ENCODE measurements at places on chromosomes 1 and 21.

DNA sequence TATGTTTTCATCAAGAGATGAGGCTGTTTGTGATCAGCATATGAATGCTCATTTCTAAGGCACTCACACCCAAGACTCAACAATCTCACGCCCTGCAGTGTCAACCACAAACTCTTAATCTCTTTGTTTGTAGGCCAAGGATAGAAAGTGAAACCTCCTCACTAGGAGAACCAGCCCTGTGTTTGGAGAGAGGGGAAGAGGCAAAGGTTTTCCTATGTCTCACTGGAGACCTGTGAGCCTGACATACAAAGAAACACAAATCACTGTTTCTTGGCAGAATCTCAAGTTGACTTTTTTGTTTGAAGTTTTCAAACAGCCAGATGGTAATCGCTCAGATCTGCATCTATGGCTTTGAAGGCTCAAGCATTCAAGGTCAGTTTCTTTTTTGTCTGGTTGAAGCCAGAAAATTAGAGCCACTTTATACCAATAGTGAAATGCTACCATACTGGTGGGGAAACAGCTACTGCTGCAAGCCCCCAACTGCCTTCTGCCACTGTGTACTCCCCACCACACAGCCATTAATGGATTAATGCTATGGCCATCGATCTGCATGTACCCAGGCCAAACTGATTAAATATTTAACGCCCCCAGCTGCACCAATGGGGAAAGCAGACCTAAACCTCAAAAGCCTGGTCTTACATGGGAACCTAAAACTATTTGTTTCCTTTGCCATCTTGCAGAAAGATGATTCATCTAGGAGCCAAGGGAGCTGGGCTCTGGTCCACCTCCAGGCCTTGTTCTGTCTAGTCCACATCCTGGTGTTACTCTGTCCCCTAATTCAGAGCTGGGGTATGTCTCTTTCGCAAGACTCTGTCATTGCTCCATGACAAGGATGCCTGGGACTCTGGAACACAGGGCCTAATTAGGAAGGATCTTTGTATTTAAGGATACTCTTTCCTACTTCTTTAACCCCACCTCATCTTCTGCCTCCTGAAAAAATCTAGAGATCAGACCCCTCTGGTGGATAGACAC lies 16.3 kb downstream of the PDZK1 start:
- DNase-seq, result no peak

- DNase-seq, result no peak
Observed at GRCh38 chr1:19361611-19362147, 49.6 kb downstream of the SLC66A1 start.

DNA sequence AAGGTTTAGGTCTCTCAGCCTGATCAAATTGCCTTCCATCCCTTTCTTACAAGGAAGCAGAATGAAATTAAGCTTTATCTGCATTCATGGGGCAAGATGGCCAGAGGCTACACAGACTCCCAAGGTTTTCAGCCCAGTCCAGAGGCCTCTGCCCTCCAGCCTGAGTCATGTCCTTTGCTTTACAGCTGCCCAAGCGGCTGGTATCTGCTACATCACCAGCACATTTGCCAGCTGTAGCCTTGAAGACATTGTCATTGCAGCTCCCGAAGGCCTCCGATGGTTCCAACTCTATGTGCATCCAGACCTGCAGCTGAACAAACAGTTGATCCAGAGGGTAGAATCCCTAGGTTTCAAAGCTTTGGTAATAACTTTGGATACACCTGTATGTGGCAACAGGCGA lies 16.0 kb downstream of the HAO2 start:
- no peak for DNase-seq

DNA sequence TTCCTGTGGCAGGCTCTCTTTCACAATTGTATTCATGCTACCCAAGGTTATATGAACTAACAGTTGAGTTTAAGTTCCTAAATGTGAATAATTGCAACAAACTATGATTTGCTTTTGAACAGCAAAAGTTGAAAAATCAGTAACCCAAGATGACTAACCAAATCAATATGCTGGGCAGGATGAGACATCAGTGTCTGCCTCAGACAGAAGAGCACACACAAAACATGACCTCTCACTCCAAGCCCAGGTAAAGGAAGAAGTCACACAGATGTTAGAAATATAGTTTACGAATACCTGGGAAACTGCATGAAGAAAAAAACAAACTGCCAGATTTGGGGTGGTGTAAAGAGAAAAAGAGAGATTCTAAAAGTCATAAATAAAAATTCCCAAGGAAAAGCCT lies 3.5 kb downstream of the OR2L13 start:
- DNase-seq, result no peak

GRCh38 chr1:234504969-234505768 lies 26.2 kb upstream of the TARBP1 start:
- no peak for DNase-seq

DNA sequence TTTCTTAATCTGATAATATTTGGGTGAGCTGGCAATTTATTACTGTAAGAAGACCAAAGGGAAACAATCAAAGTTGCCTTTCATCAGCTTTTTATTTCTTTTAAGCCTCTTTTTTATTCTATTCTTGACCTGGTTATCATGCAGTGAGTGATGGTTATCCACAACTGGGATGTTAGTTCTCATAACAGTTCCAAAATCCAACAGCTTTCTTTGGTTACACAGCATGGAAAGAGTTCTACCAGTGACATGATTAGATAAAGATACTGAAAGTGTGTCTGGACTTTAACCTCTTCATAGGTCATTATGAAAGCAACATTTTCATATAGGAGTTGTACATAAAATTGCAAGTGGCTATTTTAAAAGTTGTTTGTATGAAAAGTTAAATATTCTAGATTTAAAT lies 163.0 kb downstream of the SYT2 start:
- no peak for DNase-seq

- DNase-seq, result no peak
Observed at GRCh38 chr1:170836141-170836540, 99.2 kb upstream of the MROH9 start.

- DNase-seq, result no peak
Observed at GRCh38 chr1:199794105-199794863, 233.2 kb upstream of the NR5A2 start.

DNA sequence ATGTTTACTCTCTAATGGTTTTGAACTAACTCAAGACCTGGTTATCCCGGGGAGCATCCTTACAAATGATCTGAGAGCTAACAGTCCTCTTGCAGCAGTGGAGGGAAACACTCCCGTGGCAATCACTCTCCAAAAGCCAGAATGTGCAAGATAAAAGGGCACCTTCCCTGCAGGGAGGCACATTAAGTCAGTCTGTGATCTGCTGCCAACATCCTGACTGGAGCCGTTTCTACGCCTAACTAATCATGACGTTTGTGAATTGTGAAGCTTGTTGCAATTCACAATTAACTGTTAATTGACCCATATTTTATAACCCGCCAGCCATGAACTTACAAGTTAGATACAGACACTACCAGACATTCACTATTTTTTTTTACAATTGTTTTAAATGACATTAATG lies 52.1 kb upstream of the LGALS8 start:
- no peak for DNase-seq

- DNase-seq, result no peak
Observed at GRCh38 chr1:187951817-187952216, 1123.1 kb downstream of the PLA2G4A start.

- DNase-seq, result no peak
Observed at GRCh38 chr1:40435471-40435870, 14.8 kb upstream of the ZFP69B start.

GRCh38 chr1:34918977-34919561 lies 10.4 kb downstream of the DLGAP3 start:
- DNase-seq, result no peak

GRCh38 chr1:33007190-33008050 lies 29.3 kb downstream of the AK2 start:
- peak; percentile 64 for DNase-seq

DNA sequence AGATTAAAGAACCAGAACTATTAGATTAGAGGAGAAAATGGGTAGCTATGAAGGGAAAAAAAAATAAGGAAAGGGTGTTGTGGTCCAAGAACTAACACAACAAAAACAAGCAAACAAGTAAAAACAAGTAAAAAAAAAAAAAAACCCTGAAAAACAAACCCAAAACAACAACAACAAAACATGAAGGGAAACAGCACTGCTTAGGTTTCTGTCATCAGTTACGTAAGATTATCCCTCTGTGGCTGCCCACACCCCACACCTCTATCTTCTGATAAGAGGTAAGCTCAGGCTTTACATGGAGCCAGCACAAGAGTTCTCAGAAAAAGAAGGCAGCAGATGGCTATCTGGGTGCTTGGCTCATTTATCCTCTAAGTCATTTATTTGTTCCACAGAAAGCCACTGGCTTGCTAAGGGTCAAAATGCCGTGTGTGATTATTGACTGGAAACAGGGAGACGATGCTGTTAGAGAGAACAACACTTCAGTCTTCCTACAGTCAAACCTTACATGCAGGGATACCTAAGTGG lies 57.5 kb downstream of the KIAA0319L start:
- DNase-seq, result no peak

DNA sequence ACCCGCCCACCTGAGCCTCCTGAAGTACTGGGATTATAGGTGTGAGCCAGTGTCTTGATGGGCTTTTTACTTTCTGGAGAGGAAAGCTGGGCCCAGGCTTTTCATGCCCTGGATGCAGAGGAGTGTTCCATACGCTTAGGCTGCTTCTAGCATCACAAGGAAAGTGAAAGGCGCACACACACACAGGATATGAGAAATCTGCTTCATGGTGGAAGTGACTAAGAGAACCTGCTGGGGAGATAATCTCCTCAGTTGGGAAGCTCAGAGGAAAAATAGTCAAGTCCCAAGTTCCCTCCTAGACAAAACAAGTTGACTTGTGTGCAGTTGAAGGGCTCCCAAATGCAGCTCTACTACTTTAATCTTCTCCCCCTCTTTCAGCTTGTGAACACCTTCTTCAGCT lies 2.2 kb downstream of the NUDC start:
- no peak for DNase-seq

DNA sequence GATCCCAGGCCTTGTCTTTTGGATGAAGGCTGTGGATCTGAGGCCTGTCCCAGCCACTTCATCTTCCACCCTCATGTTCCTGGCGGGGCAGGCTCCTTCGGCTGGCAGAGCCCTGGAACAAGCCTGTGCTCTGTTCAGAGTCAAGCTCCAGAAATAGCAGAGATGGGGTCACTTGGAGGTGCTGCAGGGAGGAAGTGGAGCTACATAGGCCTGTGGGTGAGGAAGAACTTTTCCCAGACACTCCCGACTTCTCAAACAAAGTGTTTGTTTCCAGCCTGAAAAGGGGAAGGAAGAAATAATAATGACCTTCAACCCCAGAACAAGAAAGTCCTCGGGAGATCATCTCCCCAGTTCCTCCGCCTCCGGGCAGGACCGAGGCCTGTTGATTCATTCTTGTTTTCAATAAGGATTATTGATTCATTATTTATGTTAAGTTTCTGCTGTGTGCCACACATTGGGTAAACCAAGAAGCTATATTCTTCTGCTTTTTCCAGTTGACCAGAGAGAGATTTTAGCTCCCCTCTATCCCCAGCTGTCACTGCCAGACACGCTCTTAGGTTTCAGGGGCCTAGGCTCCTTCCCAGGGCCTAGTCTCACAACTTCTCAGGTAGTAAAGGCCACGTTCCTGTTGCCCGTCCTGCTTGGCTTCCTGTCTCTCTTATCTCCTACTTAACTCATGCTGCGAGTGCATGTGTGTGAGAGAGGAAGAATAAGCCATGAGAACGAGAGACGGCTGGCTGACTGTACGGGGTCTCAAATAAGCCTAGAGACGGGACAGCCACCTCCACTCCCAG lies 16.9 kb downstream of the IKBKE start:
- no peak for DNase-seq

DNA sequence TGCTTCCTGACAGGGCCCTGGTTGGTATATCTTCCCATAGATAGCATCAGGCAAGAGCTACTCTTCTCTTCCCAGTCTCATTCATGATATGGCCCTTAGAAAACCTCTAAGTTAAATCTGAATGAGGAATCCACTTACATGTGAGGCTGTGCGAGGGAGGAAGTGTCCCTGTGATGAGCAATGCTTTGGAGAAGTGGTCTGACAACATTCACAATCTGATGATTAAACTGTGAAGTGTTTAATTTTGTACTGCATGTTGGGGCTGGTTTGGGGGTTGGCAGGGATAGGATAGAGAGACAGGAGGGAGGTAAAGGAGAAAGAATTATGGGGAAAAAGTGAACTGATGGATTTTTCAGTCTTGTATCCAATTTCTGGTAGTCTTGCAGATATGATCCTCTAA lies 421.2 kb upstream of the DAB1 start:
- no peak for DNase-seq

GRCh38 chr1:16372535-16373285 lies 5.7 kb downstream of the SZRD1 start:
- DNase-seq, result no peak

DNA sequence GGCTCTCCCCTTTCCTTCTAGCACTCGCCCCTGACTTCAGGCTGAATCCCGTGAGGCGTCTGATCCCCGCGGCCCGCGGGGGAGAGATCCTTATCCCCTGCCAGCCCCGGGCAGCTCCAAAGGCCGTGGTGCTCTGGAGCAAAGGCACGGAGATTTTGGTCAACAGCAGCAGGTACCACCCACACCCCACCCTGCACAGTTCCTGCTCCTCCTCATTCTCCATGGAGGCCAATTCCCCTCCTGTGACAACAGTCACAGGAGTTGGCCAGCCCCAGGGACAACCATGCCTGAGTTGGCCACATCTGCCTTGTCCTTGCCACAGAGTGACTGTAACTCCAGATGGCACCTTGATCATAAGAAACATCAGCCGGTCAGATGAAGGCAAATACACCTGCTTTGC lies 20.0 kb downstream of the TMEM81 start:
- DNase-seq, result no peak

DNA sequence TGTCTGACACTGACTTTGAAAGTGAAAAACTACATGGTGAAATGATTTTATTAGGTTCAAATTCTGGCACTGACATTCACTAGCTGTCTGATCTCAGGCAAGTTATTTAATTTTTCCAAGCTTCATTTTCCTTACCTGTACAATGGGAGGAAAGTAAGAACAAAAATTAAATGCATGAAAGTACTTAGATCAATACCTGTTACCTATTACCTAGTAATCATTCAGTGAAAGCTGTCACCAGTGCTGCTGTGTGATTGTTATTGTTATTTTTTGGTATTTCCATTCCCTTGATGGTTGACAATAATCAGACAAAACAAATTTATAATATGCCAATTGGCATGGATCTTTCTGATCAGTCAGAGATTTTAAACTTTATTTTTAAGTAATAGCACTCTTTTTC lies 1.6 kb downstream of the C8A start:
- DNase-seq, result no peak

DNA sequence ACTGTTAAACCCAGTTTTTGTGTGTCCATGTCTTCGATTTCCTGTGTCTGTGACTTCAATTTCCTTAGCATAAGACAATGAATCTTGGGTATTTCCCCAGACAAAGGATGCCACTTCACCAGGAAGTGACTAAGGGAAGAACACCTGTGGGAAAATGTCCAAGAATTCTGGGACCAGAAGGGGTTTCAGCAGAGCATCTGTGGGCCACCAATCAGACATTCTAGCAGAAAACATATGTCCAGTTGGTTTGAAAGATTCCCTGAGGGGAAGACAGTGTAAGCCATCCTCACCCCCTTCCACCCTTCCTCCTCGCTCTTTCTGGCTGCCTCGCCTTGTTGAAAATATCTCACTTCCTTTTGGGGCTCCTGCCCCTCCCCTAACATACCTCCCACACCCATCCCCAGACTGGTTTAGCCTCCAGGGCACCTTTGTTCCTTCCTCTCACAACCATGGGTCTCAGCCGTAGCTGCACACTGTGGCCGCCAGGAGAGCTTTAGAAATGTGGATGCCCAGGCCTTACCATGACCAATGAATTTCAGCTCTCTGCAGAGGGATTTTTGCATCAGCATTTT lies 25.5 kb upstream of the IFNAR1 start:
- no peak for DNase-seq

Data from NCI-H187 treated with DMSO at 0.1 percent for 48 hours (cell line).